ENCODE measurements at places on chromosomes 13 and 19. TPM values are rescaled to one million over a fixed set of nuclear protein-coding genes. Genes with fewer than 3 reads are reported as not detected.

The CYP2A6 gene
- 0.57 TPM for polyA plus RNA-seq

- no peak for DNase-seq
Observed at GRCh38 chr19:29614046-29614445, 8.0 kb downstream of the POP4 start.

DNA sequence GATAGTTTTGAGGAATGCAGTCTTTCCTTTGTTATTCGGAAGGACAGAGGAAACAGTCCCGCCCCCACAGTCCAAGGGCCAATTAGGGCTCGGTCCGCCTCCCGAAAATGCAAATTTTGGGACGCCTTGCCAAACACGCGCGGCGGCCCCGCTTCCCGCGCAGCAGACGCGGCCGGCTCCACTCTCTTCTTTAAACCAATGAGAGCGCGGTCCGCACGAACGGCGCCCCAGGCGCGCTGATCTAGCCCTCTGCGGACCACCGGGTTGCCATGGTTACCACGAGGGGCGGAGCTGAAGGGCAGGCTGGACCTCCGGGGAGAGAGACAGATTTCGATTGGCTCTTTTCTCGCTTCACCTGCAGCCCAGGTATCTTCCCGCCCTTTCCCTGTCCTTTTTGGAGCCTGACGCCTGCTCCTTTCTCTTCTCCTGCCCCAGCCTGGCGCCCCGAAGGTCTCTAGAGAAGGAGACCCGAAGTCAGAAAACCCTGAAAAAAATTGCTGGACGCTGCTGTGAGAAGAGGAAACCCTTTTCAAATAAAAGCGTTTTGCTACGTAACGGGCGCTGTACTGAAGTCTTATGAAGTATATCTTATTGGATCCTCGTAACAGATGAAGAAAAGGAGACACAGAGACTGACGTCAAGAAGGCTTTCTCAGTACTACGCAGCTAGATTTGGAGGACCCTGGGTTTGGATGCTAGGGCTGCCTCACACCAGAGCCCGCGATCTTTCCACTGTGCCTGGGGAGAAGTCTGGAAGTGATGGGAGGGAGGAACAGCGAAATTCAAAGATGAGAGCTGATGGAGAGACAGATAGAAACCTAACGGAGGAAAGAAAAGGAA, 2.0 kb downstream of the PTH2 start:
- DNase-seq, result peak; percentile 81

DNA sequence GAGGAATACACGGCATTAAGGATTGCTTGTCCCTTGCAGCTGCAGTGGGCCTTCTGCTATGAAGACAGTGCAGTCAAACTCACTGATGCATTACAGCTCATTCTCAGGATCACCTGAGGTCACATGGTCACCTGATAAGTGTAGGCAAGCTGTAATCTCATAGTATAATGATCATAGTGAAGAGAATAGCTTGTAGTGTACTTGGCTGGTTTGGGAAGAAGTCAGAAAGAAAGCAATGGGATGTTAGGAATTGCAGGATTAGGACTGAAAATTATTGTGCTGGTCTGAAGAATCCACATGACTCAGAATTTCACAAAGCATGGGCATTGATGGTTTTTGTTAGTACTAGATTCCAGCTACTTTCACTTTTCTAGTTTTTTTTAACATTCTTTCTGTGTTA, 76.7 kb downstream of the MBNL2 start:
- DNase-seq, result no peak

- DNase-seq, result no peak
Observed at GRCh38 chr19:30563691-30564090, 191.5 kb downstream of the ZNF536 start.

- DNase-seq, result no peak
Observed at GRCh38 chr19:18517606-18518005, 4.3 kb downstream of the ELL start.
